ENCODE measurements at places on chromosomes 2 and 18.

DNA sequence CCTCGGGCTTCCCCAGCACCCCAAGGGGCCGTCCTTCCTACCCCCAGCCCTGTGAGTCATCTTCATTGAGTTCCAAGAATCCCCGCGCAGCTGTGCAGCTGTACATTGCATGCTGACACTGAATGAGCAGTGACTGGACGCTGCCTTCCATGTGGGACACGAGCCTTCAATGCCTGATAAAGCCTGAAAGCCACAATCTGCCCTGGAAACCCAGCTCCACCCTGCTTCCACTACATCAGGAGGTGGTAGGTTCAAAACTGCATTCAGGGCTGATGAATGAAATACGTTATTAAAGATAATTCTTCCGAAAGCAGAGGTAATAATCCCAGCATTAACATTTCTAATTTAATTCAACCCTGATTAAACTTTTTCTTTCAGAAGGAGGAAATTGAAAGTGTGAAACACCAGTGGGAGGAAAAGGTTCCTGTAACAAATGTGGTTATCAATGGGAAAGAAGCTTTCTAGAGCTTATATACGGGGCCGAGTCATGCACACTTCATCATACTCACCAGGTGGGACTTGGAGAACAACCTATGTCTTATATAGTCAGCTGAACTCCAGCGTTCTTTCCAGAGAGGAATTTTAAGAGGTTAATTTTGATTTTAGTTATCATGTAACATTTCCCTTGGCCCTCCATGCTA is 360.1 kb downstream of the LPIN1 start:
- DNase-seq: no peak

DNA sequence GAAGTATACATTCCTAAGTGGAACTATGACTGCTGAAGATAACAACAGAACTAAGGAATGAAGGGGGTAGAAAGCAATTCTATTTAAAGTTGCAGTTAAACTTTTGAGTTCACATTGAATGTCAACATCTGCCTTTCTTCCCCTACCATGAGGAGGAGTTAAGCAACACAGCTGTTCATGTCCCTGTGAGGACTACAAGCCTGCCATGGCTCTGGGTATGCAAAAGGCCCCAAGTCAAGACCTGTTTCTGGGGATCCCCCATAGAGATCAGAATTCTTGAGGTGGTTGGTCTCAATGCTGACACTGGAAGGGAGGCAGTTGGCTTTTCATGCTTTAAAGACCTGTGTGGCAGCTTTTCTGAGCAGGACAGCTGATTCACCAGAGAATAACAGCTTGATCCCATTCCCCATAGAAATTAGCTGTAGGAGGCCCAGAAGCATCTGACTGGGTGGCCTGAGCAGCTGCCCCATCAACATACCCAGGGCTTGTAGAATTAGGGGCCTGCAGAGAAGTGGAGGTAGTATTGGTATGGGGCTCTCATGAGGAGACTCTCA is 131.0 kb downstream of the SETBP1 start:
- no peak for DNase-seq

- DNase-seq: no peak
Observed at GRCh38 chr2:21700644-21701043, 576.9 kb downstream of the TDRD15 start.

GRCh38 chr2:150051004-150051403 is 436.5 kb downstream of the RND3 start:
- DNase-seq: no peak

GRCh38 chr2:53544871-53545558 is 222.6 kb upstream of the CHAC2 start:
- DNase-seq: no peak

- peak; percentile 36 for DNase-seq
Observed at GRCh38 chr2:68653538-68653982, 10.2 kb downstream of the PROKR1 start.

GRCh38 chr2:46943881-46944798 is 28.5 kb upstream of the MCFD2 start:
- DNase-seq: peak; percentile 59

DNA sequence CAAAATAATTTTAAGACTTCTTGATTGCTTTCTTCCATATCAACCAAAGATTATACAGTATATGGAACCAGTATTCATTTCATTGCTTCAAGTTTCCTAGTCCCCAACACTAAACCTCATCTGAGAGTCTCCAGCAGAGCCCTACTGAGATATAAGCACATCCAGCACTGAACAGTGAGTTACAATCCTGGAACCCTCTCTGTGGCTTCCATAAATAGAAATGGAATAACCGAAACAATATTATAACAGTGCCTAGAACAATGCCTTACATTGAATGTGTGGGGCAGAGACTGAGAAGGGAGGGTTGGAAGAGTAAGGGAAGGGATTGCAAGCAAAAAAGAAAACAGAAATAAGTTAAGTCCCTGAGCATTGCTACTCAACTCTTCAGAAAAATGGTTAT is 18.9 kb downstream of the AAK1 start:
- DNase-seq: no peak

DNA sequence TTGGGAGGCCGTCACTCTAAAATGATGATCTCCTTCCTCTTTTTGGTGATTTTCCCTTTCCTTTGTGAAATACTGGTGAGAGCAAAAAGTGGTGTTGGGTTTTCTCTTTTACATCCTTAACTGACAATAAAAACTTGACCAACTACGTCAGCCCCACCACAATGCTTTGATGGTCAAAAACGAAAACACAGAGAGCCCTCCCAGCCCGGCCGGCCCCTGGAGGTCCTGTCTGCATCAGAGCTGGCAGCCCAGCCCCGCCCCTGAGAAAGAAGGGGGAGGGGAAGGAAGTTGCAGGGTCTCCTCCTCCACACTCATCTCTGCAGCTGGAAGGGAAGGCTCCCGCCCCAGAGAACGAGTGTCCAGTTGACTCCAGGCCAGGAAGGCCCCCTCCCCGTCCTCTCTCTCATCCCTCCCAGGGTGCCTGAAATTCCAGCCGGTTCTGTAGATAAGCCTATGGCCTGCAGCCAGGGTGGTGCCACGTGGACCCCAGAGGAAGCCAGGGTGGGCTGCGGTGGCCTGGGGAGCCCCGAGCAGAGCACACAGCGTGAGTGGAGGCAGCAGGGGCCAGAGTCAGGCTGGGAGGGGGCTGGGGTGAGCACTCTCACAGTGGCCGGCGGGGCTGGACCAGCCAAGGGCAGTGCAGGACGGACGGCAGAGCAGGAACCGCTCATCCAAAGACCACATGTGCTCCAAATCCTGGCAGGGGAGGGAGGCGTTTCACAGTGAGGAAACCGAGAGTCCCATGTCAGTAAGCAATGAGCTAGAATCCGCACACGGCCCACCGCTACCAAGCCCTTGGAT is 19.8 kb downstream of the BIN1 start:
- no peak for DNase-seq

- no peak for DNase-seq
Observed at GRCh38 chr2:126981476-126981875, 82.8 kb downstream of the TEX51 start.

DNA sequence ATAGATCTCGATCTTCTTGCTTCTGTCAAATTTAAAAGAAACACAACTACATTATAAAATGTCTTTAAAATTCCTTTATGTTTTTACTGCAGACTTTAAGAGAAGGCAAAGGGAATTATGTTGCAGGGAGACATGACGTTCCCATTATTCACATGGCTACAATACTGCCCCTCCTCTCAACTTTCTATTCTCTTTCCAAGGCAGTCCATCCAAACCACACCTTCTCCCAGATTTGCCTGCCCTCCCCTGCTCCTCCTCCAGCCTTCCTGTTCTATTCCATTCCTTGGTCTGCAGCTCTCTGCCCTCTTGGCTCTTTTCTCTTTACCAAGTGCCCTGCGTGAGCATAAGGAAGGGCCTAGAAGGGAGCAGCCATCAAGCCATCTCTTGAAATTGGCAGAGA is 61.3 kb downstream of the NABP1 start:
- DNase-seq: no peak

DNA sequence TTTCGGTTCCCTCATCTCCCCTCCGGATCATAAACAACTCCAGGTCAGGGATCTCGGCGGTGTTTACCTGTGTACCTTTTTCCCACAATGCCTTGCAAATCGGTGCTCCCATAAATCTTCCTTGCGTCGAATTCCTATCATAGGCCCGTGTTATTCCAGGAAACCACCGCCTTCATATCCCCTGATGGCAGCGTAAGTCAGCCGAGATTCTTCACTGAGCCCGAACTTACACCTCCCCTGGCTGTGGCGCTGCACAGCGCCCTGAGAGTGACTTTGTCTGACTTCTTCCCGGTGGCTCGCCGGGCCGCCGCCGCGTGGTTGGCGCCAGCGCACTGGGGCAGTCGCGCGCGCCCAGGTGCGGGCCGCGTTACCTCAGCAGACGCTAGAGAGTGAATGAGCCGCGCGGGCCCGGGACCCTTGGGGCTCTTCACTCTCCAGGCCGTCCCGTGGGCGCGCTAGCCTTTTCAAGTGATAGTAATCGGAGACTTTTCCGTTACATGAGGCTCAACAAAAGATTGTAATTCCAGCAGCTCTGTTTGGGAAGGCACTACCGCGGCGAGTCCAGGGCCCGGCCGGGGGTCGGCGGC is 101.6 kb downstream of the SPTBN1 start:
- peak; percentile 73 for DNase-seq

- no peak for DNase-seq
Observed at GRCh38 chr2:55063713-55064323, 13.6 kb upstream of the RTN4 start.

- DNase-seq: no peak
Observed at GRCh38 chr18:59085797-59086196, 53.9 kb upstream of the SEC11C start.

GRCh38 chr2:26764906-26765305 is 822 bp downstream of the SLC35F6 start:
- no peak for DNase-seq

DNA sequence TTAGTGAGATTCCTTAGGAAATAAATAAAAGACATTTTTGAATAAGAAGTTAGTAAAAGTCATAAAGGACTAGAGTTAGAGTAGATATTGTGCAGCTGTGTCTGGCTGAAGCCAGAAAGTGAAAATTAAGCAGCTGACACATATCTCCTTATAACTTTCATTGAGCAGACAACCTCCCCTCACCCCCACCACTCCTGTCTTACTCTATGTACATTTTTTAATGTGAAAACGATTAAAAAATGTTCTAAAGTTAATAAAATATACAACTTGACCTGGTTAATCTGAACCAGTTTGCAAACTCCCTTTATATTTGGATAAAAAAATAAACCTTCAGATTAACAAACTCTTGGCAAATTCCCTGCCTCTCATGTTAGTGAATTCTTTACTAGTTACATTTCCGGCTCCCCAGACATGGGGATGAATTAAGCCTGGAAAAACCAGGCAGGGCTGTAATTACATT is 462.8 kb downstream of the MEIS1 start:
- no peak for DNase-seq

DNA sequence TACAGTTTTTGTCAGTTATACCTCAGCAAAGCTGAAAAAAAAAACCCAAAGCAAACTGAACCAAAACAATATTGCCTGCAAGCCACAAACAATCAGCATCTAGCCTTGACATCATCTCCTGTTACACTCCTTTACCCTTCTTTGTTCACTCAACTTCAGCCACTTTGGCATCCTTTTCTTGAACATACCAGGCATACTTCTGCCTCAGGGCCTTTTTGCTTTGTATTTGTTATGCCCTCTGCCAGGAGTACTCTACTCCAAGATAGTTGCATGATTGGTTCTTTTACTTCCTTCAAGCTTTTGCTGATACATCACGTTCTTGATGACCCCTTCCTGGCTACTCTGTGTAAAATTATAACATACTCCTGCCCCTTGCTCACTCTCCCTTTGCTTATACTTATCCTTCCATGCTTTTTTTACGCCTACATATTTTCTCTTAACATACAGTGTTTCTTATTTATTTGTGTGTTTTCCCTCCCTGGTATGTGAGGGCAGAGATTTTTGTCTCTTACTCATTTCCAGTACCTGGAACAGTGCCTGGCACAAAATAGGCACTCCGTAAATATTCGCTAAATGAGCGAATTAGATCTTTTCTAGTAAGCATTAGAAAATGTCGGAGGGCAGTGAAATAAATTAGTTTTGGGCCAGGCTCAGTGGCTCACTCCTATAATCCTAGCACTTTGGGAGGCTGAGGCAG is 12.7 kb downstream of the ABI2 start:
- no peak for DNase-seq

GRCh38 chr2:177261116-177262060 is 3.1 kb downstream of the NFE2L2 start:
- no peak for DNase-seq

- DNase-seq: no peak
Observed at GRCh38 chr2:174546519-174547506, 50.8 kb downstream of the WIPF1 start.
